T47D (cell line): ENCODE measurements at places on chromosomes 2 and 18.
A peak's percentile ranks its signal among the peaks of the same experiment; 100 is the strongest.

DNA sequence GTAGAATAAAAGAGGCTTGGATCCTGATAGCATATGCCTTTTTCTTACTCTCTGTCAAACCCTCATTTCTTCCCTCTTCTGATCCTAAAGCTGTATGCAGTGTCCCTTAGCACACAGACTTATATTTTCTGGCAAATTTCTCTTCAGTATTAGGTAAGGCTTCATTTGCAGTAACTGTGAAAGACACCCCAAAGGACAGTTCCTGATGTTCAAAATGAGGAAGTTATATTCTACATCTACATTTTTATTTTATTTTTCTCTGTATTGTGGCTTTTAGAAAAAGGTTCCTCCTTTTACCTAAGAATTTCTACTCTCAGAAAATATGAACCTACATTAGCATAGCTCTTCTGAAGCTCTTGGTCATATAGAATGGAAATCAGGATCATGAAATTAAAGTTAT lies 261.7 kb downstream of the PDE11A start:
- DNase-seq, result no peak

DNA sequence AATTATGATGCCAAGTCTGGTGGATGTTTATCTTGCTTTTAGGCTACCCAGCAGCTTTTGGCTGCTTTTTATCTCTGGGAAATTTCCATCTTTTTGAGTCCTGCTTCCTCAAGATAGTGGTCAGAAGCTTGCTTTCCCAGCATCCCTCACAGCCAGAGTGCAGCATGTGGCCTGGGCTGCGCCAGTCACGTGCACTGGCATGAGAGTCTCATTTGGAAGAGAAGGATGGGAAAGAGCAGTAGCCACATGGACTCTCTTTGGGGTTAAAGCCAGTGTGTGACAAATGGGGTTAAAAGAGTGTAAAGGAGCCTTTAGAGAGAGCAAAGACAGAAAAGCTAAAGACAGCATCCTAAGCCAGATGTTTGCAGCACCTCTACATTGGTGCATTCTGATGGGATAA lies 12.7 kb downstream of the GPR39 start:
- DNase-seq, result no peak

DNA sequence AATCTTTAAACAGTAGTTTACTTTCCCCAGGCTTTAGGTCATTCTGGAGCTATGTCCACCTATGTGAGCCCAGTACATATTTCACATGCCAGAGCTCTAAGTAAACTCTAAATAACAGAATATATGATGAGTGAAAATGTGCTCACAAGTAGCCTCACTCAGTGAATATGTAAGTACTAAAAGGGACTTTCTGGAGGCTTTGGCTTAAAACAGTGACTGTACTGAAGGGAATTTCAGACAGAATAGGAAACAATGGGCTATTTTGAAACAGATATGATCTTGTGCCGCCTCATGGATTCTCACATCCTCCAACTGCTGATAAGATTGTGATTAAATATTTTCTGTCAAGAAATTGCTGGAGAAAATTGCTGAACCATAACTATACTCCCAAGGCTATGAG lies 747.9 kb downstream of the SOCS6 start:
- peak; percentile 42 for DNase-seq

DNA sequence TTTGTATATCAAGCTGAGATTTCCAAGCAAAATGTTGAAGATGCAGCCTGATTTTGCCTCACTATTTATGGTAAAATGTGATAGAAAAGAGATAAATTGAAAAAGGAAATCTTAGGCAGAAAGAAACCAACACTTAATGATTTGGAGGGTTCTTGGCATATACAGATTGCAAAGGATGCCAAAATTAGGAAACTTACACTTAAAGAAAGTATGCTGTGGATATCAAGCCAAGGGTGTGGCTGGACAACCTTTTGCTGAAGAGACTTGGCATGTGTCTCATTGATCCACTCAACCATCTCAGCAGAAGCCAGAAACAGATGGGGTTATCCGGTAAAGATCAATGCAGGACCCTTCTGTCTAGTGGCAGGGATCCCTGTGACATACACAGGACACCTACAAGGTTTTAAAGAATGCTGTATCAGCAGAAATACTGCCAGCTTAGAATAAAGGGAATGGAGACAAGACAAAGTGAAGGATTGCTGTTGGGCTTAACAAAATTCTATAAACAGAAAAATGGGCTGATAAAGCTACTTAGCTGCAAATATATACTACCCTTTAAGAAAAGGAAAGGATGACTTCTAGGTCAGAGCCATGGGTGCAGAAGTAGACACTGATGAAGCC lies 107.3 kb upstream of the CYP26B1 start:
- DNase-seq, result no peak

- no peak for DNase-seq
Measured at GRCh38 chr2:20224164-20224715, 690 bp downstream of the SDC1 start.

GRCh38 chr2:69482471-69482870 lies 45.2 kb upstream of the NFU1 start:
- no peak for DNase-seq

GRCh38 chr2:190940454-190940853 lies 59.8 kb downstream of the GLS start:
- DNase-seq, result no peak

GRCh38 chr2:100350661-100351185 lies 28.4 kb upstream of the LONRF2 start:
- DNase-seq, result no peak

- DNase-seq, result no peak
Measured at GRCh38 chr2:74373221-74373676, 6.9 kb downstream of the DCTN1 start.

- DNase-seq, result no peak
Measured at GRCh38 chr2:183162362-183162761, 38.1 kb downstream of the NUP35 start.

GRCh38 chr2:133975676-133976428 lies 278.0 kb upstream of the MGAT5 start:
- DNase-seq, result no peak

- no peak for DNase-seq
Measured at GRCh38 chr2:45283764-45284620, 274.7 kb upstream of the SIX2 start.

- no peak for DNase-seq
Measured at GRCh38 chr2:202065876-202066275, 7.2 kb upstream of the KIAA2012 start.

DNA sequence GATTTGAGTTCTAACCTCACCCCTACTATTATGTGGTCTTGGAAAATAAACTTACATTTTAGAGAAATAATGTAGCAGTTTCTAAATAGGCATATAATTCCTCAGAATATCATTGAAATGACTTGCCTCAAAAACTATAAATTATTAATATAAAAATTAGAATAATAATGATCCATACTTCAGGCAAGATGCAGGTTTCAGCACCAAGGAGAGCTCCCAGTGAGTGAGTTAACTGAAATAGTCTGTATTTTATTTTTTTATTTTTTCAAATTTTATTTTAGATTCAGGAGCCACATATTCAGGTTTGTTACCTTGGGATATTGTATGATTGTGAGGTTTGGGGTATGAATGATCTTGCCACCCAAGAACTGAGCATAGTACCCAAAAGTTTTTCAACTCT lies 472.2 kb upstream of the DCC start:
- DNase-seq, result peak; percentile 4

DNA sequence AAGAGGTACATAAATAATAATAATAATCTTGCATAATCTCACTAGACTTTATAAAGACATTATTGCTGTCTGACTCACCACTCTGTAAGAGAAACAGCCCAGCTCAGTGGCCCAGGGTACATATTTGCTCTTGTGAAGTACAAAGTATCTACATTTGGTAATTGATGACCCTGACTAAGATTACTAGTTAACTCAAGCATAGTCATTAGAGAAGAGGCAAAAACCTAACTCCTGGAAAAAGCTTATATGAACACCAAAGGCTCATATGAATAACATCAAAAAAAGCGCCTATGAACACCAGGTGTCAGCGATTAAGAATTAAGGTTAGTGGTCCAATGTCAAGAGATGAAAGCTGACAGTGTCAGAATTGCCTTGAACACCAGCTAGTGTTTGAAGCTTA lies 38.4 kb downstream of the RAD51AP2 start:
- no peak for DNase-seq

DNA sequence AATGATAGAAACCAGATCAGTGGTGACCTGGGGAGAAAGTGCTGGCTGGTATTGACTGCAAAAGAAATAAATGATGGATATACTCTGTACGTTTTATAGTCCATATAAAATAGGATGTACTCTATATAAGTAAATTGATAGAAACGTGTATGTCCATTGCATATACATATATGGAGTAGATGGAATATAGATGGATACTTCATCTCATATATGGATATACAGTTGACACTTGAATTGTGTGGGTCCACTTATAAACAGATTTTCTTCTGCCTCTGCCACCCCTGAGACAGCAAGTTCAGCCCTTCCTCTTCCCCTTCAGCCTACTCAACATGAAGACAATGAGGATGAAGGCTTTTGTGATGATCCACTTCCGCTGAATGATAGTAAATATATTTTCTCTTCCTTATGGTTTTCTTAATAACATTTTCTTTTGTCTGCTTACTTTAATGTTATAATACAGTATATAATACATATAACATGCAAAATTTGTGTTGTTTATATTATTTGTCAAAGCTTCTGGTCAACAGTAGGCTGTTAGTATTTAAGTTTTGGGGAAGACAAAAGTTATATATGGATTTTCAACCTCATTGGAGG lies 76.1 kb upstream of the MYCN start:
- no peak for DNase-seq

- DNase-seq, result no peak
Measured at GRCh38 chr2:157894694-157895435, 18.7 kb upstream of the ACVR1 start.

DNA sequence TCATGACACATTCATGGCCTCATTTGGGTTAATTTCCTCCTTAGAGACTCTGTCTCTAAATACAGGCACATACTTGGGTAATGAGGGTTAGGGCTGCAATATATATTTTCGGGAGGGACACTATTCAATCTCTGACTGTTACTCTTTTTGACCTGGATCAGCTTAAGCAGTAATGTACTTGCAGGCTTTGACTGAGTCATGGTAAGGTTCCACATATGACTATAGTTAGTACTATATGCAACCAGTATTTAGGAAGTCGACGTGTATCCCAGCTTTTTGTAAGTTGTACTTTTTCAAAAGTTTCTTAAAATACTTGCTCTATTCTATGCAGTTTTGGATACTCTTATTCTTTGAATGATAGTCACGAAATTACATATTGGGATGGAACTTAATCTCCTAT lies 37.2 kb upstream of the CDH19 start:
- no peak for DNase-seq

GRCh38 chr2:49845021-49845420 lies 690.7 kb upstream of the FSHR start:
- DNase-seq, result no peak

GRCh38 chr2:152695763-152696162 lies 21.5 kb downstream of the PRPF40A start:
- DNase-seq, result no peak

- DNase-seq, result no peak
Measured at GRCh38 chr18:45222180-45222579, 393.1 kb upstream of the SLC14A2 start.

- DNase-seq, result no peak
Measured at GRCh38 chr18:47519706-47520105, 268.2 kb upstream of the SKOR2 start.

GRCh38 chr2:45256867-45257641 lies 247.8 kb upstream of the SIX2 start:
- DNase-seq, result no peak

DNA sequence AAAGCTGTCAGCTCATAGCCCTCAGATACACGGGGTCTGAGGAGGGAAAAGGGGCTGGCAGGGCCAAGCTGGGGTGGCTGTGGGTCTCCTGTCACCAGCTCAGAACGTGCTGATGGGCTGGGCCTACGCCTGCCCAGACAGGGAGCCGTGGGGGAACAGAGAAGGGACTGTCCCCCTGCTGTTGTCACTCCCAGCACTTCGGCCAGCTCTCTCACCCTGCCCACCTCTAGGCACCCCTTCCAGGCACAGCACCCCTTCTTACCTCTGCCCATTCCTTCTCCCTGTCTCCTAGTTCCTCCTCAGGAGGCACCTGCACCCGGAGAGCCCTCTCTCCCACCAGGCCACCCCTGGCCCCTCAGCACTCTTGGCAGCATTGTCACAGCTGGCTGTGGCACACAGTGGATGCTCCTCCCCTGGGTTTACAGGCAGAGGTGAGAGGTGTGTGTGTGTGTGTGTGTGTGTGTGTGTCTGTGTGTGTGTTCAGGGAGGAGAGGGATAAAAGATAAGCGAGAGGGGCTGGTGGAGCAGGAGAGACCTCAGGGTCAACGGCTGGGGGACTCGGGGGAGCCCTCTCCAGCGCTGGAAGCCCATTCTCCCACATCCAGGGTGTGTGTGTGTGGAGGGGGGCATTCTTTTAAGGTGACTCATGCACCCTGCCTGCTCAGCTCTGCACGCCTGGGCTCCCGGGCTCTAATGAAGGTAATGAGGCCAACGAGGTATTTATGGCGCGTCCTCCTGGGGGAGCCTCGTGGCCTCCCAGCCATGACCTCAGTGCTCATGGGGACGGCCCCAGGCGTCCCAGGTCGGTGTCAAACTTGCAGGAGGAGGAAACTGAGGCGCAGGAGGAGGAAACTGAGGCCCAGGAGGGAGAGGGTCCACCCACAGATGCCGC lies 66.1 kb upstream of the SMAD7 start:
- no peak for DNase-seq

- peak; percentile 81 for DNase-seq
Measured at GRCh38 chr2:143162123-143162837, 33.1 kb downstream of the ARHGAP15 start.

- no peak for DNase-seq
Measured at GRCh38 chr2:10393640-10393982, 54.5 kb downstream of the ODC1 start.
